GM23248 (cell line): ENCODE measurements at places on chromosomes 5 and 9. TPM values are rescaled to one million over a fixed set of nuclear protein-coding genes. Genes with fewer than 3 reads are reported as not detected.

GRCh38 chr9:38370176-38370575, 22.3 kb upstream of the ALDH1B1 start:
- no peaks in the 10 kb centered on the region for H3K36me3 ChIP-seq
- no peak for DNase-seq
- no peaks in the 10 kb centered on the region for H3K4me1 ChIP-seq
- H3K27me3 ChIP-seq = 0 out of 2 replicates have a peak, but pooled peaks cover 4% of the 10 kb centered on the region

- H3K27ac ChIP-seq = no peak overlapping the region
- no peaks in the 10 kb centered on the region for H3K4me1 ChIP-seq
- H3K27me3 ChIP-seq = peaks cover 57% of the 10 kb centered on the region
- DNase-seq = no peak
These were observed 1.3 kb downstream of the KCNN2 start for GRCh38 chr5:114362977-114363761.

- no peaks in the 10 kb centered on the region for H3K36me3 ChIP-seq
- H3K27ac ChIP-seq = peak within 1 kb of the TSS; percentile 86
- no peaks in the 10 kb centered on the region for H3K27me3 ChIP-seq
- peak within 1 kb of the TSS; percentile 90 for H3K4me3 ChIP-seq
- peaks cover 13% of the 10 kb centered on the region for H3K4me1 ChIP-seq
These were observed at the start of gene NPR3 for GRCh38 chr5:32710550-32711361. NPR3 (plus strand) TSS chr5:32711321; CDS start chr5:32711777, 456 bp downstream.

DNA sequence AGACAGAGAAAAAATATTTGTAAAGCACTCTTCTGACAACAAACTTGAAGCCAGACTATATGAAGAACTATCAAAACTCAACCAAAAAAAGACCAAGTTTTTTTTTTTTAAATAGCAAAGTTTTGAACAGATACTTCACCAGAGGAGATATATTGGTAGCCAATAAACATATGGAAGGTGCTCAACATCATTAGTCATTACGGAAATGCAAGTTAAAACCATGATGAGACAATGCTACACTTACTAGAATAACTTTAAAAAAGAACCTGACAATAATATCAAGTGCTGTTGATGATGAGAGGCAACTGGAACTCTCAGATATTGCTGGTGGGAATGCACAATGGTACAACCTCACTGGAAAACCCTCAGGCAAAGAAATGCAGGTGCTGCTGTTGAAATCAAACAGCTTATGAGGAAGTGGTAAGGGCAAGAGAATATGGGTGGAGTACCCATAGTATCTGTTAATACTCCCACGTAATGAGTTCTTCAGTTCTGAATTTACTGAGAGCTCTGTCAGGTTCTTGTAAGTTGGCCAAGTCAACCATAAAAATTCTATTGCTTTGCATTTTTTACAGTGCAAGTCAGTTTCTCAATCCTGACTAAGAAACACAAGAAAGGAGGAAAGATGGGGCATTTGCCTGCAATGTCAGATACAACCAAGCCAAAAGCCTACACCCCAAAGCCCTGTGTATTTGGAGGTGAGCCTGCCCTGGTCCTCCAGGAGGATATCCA, 87.3 kb upstream of the GNAQ start:
- peak; percentile 82 for DNase-seq
- H3K4me3 ChIP-seq = no peak overlapping the region
- H3K27ac ChIP-seq = no peak overlapping the region

GRCh38 chr9:100071271-100071670, 27.5 kb downstream of the ERP44 start:
- peak; percentile 9 for DNase-seq
- H3K4me1 ChIP-seq = no peaks in the 10 kb centered on the region
- H3K27me3 ChIP-seq = no peaks in the 10 kb centered on the region
- H3K27ac ChIP-seq = no peak overlapping the region

DNA sequence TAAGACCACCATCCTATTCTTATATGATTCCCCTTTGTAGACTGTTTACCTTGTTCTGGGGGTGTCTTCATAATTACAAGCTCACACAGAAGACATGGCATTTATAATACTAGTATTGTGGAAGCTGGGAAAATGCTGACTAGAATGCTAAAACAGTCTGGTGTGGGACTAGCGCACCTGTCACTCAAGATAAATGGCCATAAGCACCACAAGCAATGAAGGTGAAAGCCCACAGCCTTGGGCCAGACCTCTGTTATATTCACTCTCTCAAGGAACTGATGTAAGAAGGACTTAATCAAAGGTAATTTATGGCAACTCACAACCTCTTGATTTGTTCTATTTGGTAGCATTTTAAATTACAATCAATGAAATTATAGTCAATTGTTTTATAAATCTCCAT, 721.5 kb downstream of the SEMA5A start:
- H3K36me3 ChIP-seq = no peaks in the 10 kb centered on the region
- H3K4me1 ChIP-seq = peaks cover 43% of the 10 kb centered on the region
- no peak for DNase-seq
- no peak overlapping the region for H3K4me3 ChIP-seq
- no peaks in the 10 kb centered on the region for H3K27me3 ChIP-seq

- H3K4me3 ChIP-seq = no peak overlapping the region
- peak; percentile 87 for DNase-seq
- no peaks in the 10 kb centered on the region for H3K36me3 ChIP-seq
- peaks cover 5% of the 10 kb centered on the region; the same call in 1 of the 2 replicates for H3K4me1 ChIP-seq
- no peak overlapping the region for H3K27ac ChIP-seq
- no peaks in the 10 kb centered on the region for H3K27me3 ChIP-seq
These were observed 47.4 kb downstream of the P4HA2 start for GRCh38 chr5:132180134-132180745.

DNA sequence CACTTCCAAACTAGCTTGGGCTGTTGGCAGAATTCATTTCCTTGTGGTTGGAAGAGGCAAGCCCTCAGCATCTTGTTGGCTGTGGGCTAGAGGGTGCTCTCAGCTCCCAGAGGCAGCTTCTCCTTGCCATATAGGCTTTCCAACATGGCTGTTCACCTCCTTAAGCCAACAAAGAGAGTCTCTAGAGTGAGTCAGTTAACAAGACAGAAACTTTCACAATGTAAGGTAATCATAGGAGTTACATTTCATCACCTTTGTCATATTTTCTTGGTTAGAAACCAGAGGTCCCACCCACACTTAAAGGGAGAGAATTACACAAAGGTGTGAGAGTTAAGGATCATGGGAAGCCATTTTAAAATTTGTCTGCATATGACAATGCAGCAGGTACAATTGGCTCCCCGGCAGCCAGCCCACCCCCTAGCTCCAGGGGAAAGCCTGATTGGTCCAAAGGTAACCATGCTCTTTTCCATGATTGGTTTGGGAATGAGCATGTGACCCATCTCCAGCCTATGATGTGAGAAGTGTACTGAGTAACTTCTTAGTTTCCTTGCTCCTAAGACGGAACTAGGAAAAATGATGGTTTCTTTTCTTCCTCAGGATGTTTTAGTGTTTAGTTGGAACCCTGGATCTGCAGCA, 109.8 kb upstream of the MSX2 start:
- H3K36me3 ChIP-seq = no peaks in the 10 kb centered on the region
- H3K27me3 ChIP-seq = no peaks in the 10 kb centered on the region
- H3K4me1 ChIP-seq = no peaks in the 10 kb centered on the region
- no peak overlapping the region for H3K27ac ChIP-seq
- H3K4me3 ChIP-seq = no peak overlapping the region
- DNase-seq = no peak

GRCh38 chr5:125660231-125660895, 762.8 kb upstream of the GRAMD2B start:
- no peaks in the 10 kb centered on the region for H3K36me3 ChIP-seq
- H3K4me1 ChIP-seq = no peaks in the 10 kb centered on the region

GRCh38 chr9:694403-695154, 146.9 kb upstream of the DMRT1 start:
- H3K36me3 ChIP-seq = no peaks in the 10 kb centered on the region
- DNase-seq = peak; percentile 95
- peak overlapping the region; percentile 97 for H3K27ac ChIP-seq
- H3K27me3 ChIP-seq = no peaks in the 10 kb centered on the region
- H3K4me3 ChIP-seq = peak overlapping the region; percentile 66

DNA sequence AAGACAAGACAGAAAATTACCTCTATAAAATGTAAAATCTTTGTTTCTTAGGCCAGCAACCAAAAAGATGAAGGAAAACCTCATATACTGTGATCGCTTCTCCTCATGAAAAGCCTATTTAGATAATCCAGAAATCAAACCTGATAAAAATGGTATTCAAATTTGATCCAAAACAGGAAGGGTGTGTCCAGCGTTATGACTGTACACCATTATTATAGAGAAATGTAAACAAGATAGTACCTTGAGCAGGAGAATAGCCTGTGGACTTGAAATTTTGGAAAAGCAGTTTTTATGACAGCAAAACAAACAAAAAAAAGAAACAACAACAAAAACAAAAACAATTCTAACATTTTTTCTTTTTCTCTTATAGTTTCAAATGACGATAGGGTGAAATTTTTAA, 1382.8 kb upstream of the CDH9 start:
- no peak overlapping the region for H3K27ac ChIP-seq
- no peak overlapping the region for H3K4me3 ChIP-seq
- no peak for DNase-seq
- H3K27me3 ChIP-seq = no peaks in the 10 kb centered on the region

GRCh38 chr9:93952119-93952783, 2.9 kb downstream of the BARX1 start:
- H3K4me1 ChIP-seq = no peaks in the 10 kb centered on the region
- peaks cover 88% of the 10 kb centered on the region for H3K27me3 ChIP-seq
- DNase-seq = no peak

DNA sequence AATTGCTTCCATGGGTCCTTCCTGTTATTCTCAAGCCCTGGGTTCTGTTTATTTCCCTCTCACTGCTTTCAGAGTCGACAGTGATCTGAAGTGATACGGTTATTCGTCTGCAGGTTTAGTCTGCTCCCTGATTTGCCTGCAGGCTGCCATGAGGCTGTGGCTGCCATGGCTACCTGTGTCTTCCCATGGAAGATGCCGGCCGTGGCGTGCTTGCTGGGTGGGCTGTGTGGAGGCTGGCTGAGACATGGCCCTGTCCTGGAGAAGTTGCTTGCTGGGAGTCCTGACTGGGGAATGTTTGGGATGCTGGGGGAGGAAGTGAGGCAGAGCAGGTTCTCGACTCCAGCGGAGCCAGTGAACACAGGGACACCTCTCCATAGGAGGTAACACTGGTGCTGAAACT, 104.1 kb upstream of the TBC1D2 start:
- no peak overlapping the region for H3K4me3 ChIP-seq
- no peaks in the 10 kb centered on the region for H3K36me3 ChIP-seq
- H3K4me1 ChIP-seq = peaks cover 20% of the 10 kb centered on the region
- H3K27me3 ChIP-seq = no peaks in the 10 kb centered on the region
- DNase-seq = no peak

- peak; percentile 11 for DNase-seq
- no peaks in the 10 kb centered on the region for H3K4me1 ChIP-seq
- no peak overlapping the region for H3K27ac ChIP-seq
- no peak overlapping the region for H3K4me3 ChIP-seq
These were observed 218.7 kb downstream of the MELK start for GRCh38 chr9:36791222-36791950.

DNA sequence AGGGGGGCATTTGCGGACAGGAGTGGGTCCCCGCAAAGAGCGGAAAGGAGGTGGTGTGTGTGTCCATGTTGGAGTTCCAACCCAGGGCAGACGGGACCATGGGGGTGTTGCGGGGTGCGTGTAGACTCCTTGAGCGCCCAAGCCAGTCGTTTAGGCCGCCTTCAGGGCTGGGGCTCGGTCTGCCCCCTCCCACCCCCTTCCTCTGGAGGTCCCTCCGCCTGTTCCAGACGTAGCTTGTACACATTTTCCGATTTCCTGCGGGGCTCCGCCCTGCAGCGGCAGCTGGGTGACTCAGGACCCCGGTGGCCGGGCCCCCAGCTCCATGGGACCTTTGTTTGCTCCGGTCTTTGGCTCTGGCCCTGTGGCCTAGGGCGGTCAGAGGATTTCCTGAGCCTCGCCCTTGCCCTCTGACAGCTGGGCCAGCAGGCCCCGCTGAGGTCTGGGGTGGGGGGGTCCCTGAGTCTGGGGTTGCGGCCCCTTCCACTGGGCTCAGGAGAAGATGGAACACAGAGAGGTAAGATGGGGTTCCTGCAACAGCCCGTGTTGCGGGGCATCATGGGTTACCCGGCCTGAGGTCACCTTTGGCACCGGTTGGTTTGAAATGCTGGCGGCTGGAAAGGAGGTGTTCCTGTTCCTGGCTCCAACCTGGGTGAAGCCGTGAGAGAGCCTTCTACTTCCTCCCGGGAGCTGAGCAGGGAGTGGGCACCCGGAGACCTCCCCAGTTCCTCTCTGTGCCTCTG, 1.5 kb downstream of the PKN3 start:
- no peaks in the 10 kb centered on the region for H3K27me3 ChIP-seq
- DNase-seq = no peak
- H3K4me3 ChIP-seq = no peak overlapping the region
- H3K4me1 ChIP-seq = no peaks in the 10 kb centered on the region
- H3K36me3 ChIP-seq = no peaks in the 10 kb centered on the region
- H3K27ac ChIP-seq = no peak overlapping the region

- peaks cover 4% of the 10 kb centered on the region for H3K27me3 ChIP-seq
- no peak overlapping the region for H3K27ac ChIP-seq
- peak overlapping the region; percentile 81 for H3K4me3 ChIP-seq
These were observed 19.4 kb upstream of the RNF130 start for GRCh38 chr5:180090769-180091546.

- H3K27ac ChIP-seq = no peak overlapping the region
- no peaks in the 10 kb centered on the region for H3K4me1 ChIP-seq
- peak; percentile 26 for DNase-seq
- no peaks in the 10 kb centered on the region for H3K36me3 ChIP-seq
- no peak overlapping the region for H3K4me3 ChIP-seq
These were observed 33.2 kb upstream of the NOTCH1 start for GRCh38 chr9:136578915-136579649.

DNA sequence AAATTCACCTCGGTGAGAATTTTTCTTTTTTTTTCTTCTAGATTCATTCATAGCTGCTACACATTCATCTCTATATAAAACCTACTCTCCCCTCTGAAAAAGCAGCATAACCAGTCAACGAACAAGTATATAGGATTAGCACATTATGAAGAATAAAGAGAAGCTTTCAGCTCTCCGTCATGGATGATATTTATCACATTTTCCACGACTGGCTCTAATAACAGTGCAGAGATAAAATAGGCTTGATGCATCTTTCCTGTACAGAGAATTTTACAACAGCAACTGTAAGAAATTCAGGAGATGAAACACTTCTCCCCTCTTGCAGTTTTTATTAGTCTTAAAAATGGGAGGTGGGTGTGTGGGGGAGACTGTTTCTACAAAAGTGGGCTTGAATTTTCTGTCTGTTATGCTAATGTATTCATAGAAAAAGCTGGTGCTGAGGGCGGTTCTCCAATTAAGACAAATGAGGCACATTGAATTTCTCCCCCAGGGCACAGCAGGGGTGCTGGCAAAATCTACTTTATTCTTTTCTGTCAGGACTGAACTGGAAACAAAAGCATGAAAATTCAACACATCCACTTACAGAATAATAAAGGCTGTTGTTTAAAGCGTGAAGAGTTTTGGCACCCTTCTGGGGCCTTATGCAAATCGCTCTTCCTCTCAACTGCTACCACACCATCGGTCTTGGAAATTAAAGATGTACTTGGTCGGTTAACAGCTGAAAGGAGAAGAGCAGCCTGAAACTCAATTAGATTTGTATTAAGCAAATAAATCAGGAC, 233.9 kb upstream of the ZNF608 start:
- H3K27me3 ChIP-seq = no peaks in the 10 kb centered on the region
- no peaks in the 10 kb centered on the region for H3K4me1 ChIP-seq
- no peak for DNase-seq
- H3K27ac ChIP-seq = no peak overlapping the region
- no peak overlapping the region for H3K4me3 ChIP-seq
- H3K36me3 ChIP-seq = no peaks in the 10 kb centered on the region

- no peaks in the 10 kb centered on the region for H3K4me1 ChIP-seq
- no peak overlapping the region for H3K4me3 ChIP-seq
- H3K27ac ChIP-seq = no peak overlapping the region
- no peak for DNase-seq
These were observed 458.8 kb downstream of the DTWD2 start for GRCh38 chr5:118529361-118530144.

LCN12 gene
- not detected in 2 replicates for total RNA-seq

TAF11L2 gene
- not detected in 2 replicates for total RNA-seq

CNTNAP3B gene
- not detected in 2 replicates for total RNA-seq

MAST4 gene
- 4.2 and 20.0 TPM in 2 replicates for total RNA-seq
